ENCODE measurements at places on chromosomes 13 and 19. TPM values are rescaled to one million over a fixed set of nuclear protein-coding genes. Genes with fewer than 3 reads are reported as not detected.

The MBD3L5 gene
- total RNA-seq, result not detected

DNA sequence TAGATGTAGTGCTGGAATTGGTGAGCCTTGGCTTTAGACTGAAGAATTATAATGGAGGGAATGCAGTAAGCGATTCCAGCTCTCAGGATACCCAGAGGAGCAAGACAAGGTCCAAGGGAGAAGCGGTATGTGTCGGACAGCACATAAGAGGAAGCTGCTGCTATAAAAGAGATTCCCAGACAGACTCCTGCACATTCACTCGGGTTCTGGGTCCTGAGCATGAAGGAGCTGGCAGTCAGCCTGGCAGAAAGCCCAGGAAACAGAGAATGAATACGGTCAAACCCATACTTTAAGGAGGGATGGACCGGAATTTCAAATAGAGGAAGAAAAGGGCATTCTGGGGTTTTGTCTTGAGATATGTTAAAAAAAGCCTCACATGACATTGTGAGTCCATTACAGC lies 308.3 kb downstream of the DNAJC15 start:
- DNase-seq, result no peak

DNA sequence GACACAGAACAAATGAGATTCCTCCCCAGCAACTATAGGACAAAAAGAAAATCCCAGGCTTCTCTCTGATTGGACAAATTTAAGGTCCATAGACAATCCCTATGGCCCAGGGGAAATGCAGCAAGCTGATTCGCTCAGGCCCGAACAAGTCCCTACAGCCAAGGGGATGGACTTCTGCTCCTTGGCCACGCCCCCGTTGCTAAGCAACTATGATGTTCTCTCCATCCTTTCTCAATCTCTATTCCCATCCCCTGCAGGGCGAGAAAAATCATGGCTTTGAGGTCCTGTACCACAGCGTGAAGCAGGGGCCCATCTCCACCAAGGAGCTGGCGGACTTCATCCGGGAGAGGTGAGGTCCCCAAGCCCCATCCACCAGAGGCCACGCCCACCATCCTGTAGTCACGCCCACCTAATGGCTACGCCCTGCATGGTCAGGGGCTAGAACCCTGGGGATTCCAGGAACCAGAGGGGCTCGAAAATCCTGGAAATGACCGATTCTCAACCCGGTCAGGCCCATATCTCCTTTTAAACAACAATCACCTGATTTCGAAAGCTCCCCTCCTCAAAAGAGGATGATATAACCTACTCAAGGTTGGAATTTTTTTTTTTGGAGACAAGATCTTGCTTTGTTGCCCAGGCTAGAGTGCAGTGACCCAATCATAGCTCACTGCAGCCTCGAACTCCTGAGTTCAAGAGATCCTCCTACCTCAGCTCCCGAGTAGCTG lies 11.4 kb downstream of the FCHO1 start:
- DNase-seq, result no peak

DNA sequence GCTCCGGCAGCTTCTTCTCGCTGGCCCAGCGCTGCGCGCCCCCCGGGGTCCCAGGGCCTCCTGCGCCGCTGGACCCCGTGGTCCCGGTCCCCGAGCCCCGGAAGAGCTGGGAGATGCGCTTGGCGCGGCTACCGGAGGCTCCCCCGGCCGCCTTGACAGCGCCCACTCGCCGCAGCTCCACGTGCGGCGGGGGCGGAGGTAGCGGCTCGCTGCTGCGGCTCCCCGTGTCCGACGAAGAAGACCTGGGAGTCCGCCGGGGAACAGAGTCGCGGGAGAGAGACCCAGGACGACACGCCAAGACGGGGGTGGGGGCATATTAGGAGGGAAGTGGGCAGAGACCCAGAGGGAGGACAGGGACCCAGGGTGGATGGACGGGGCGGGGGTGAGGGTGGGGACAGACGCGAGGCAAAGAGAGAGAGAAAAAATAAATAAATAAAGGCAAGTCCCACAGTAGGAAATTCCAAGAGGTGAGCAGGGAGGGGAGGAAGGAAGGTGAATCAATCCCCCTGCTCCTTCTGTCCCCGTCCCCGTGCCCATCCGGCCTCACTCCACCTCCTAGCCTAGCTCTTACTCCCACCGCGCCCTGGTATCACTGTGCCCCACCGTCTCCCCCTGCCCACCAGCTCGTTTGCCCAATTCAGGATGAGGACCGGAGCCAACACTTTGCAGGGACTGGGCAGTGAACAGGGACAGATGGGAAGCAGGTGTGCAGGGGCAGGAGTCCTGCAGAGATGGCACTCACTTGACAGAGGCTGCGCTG lies 826 bp downstream of the RASIP1 start:
- DNase-seq, result no peak

GRCh38 chr13:33799950-33800592 lies 17.9 kb upstream of the RFC3 start:
- no peak for DNase-seq
